Stimulated activated CD4-positive, alpha-beta T cell treated with anti-CD3 and anti-CD28 coated beads, Interleukin-12 subunit alpha, Interleukin-12 subunit beta, amount 100 ng/mL, for 24 hours (primary cell): ENCODE measurements at places on chromosomes 4 and X.

GRCh38 chrX:119273420-119274192, 37.5 kb downstream of the PGRMC1 start:
- peak; percentile 9 for DNase-seq

GRCh38 chrX:153338836-153339235, 4.9 kb downstream of the ZNF275 start:
- no peak for DNase-seq

DNA sequence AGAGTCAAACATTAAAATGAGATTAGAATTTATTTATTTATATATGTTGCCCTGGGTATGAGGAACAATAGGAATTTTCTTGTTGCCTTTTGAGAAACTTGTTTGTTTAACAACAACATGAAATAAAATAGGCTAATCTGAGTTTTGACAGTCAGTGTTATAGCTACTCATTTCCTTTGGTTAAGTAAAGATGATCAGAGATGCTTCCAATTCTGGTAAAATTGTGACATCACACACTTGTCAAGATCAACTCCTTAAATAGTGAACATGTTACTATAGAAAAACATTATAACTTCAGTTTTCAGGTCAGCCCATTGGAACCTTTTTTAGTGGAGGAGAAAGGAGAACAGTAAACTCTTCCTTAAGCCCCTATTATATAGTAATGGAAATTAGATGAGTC, 136.1 kb downstream of the STIM2 start:
- DNase-seq = no peak

- DNase-seq = no peak
These were observed 52.9 kb upstream of the HPGDS start for GRCh38 chr4:94395562-94395961.

DNA sequence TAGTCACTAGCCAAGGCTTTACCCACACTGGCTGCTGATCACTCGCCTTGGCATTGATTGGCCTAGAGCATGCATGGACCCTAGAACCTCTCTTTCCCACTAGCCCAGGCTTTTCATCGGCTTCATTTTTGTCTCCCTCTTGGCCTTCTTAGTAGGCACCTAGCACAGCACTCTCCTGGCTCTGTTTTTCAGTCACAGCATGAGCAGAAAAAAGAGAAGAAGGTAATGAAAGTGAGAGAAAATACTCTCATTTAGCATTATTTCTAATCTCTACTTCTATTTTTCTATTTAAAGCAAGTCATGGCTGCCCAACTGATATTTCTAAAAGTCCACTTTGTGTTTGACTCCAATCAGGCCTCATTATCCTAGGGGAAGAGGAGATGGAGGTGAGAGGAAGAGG, 267.2 kb downstream of the FBXO8 start:
- DNase-seq = no peak

DNA sequence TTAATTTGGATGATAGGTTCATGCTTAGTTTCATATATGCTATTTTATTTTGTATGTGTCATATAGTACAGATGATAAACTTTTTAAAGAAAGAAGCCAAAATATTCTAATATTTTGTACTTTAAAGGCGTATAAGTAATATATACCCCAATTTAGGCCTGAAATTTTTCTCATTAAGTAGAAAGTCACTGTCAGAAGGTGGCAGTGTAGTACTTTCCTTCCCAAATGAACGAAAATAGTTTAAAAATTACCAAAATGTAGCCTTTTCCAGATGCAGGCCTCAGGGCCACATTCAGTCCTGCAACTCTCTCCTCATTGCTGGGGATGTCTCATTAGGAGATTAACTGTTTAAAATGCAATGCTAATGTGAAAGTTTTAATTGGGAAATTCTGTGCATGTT, 1263.6 kb downstream of the C4orf33 start:
- DNase-seq = no peak

- no peak for DNase-seq
These were observed 12.4 kb downstream of the PLP1 start for GRCh38 chrX:103789004-103789403.

DNA sequence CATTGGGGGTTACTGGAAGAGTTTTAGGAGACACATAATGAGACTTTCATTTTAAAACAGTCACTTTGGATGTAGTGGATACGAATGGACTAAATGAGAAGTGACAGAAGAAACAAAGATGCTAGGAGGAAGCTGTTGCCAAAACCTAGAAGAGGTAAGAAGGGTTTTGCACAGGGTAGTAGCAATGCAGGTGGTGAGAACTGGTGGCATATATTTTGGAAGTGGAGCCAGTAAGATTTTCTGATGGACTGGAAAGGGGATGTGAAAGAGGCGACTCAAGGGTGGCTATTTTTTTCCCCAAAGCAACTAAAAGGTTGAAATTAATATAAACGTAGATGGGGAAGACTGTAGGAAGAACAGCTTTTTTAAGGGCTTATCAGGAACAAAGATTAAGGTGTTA, 462.0 kb downstream of the IL15 start:
- no peak for DNase-seq

DNA sequence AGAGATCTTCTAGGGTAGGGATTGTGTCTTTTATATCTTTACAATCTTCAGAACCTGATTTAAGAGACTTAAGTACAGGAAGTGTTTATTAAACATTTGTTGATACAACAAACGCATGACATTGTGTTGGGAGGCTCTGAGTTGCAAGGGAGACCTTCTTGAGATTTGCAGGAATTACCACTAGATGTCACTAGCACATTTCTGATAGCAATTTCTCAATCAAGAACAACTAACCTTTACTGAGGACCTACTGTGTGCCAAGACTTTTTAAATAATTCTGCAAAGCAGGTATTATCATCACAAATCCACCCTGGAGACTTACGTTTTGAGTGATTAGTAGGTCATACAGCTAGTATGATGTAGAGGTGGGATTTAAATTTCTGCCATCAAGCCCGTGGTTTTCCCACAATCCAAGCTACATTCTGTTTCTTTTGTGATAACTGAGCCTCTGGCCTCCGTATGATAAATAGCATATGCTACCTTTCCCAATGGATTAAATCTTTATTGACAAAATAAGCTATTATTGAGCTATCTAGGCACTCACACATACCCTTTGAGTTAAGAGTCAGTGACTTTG, 986.0 kb downstream of the CCSER1 start:
- DNase-seq = no peak
